Activated T-cell treated with anti-CD3 and anti-CD28 coated beads, Interleukin-2, amount 50 U/mL, for 72 hours (primary cell): ENCODE measurements at places on chromosomes 6 and 20.

DNA sequence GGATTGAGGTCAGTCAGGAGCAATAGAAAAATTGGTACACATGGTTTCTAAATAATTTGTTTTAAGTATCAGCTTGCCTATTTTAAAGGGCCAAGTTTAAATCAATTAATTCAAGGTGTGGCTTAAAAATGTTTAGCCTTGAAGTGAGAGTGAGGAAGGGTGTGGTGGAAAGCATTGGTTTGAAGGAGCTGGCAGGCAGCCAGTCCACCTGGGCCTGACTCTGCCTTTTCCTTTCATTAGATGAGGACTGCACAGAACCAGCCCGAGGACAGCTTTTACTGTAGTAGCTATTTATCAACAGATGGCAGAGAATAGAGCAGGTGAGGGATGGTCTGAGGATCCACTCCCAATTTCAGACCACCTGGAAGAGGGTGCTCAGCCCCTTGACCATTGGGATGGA is 42.4 kb downstream of the DHX35 start:
- no peak for DNase-seq

DNA sequence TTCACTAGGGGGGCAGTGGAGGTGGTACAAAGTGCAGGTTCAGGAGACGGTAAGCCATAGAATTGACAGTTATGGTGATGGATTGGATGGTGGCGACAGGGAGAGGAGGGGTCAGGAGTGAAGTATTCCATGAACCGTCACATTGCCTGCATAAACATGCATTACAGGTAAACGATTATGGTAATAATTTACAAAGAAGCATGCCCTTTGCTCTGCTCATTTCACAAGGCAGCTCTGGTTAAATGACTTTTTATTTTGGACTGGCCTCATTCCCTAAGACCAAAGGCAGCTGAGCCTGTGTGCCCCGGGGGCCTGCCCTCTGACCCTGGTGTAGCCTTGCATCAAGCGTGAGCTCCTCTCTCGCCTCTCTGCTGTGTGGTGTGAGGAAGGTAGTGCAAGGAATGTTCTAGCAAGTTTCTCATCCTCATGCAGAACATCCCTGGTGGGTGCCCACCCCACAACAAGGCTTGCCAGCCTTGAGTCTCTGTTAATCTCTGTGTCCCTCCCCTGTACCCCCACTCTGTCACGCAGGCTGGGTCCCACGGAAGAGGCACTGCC is 59.0 kb downstream of the PPP1R14C start:
- DNase-seq, result no peak

GRCh38 chr6:3151691-3152090 is 5.7 kb downstream of the TUBB2A start:
- DNase-seq, result no peak

DNA sequence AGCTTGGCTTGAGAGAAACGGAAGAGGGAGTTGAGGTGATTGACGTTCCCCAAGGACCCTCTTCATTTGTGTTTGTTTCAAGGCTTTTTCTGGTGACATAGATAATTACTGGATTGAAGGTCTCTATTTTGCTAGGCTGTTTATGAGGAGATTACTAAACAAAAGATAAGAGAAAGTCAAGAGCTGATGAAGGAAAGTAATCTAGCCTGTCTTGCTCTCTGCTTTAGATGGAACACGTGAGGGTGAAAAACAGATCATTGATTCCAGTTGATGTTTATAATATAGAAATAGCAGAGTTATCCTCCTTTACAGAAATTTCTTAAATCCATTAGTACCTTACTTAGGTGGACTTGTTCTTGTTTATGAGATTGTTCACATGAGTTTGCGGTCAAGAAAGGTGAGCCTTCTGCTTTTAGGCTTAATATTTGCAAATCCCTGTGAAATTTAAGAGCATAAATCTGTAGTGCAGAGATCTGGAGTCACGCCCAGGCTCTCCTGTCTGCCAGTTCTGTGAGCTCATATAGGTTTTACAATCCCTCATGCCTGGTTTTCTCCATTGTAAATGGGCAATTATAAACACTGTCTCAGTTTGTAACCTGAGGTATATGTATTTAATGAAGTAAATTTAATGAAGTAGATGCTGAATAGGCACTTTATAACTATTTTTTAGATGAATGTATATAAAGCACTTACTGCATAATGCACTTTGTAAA is 272.8 kb downstream of the NKAIN2 start:
- no peak for DNase-seq

GRCh38 chr20:51831866-51832265 is 29.5 kb upstream of the SALL4 start:
- no peak for DNase-seq
